ENCODE measurements at places on chromosomes 6 and 20.

- DNase-seq: no peak
These were observed 23.5 kb downstream of the METTL24 start for GRCh38 chr6:110334423-110335180.

DNA sequence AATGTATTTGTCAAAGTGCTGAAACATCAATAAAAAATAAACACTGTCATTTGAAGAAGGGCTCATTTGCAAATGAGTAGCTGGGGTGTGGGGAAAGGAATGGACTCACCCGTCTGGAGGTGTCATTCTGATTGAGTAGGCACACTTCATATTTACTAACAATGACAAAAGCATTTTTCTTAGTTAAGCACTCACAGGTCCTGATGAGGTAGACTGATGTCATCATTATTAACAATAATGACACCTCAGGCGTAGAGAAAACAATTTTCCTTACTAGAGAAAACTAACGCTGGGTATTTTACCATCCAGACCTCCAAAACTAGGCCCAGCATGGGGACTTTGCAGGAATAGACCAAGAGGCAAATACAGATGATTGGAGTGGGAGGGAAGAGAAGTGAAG is 76.0 kb downstream of the UNC5CL start:
- no peak for DNase-seq

DNA sequence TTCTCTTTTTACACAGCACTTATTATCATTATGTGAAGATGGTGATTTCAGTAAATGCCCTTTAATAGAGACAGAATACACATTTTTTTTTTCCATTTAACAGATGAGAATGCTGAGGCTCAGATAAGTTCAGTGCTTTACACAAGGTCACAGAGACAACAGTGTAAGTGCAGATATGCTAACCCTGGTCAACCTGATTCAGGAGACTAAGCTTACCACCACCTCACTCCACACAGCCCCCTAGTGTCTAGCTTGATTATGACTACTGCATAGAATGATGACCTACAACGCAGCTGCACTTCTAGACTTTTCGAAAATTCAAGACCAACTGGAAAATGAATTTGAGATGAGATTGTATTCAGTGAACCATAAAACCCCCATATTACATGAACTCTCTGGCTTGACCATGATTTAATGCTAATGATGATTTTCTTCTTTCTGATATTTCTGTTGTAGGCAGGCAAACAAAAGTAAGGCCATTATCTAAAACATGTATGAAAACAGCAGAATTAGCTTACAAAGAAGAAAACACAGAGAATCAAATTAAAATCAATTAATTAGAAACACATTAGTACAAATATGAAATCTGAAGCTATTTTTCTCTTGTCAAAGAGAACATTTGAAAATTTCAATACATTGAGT is 212.1 kb upstream of the PHACTR1 start:
- DNase-seq: no peak

- DNase-seq: no peak
These were observed 30.8 kb upstream of the FILIP1 start for GRCh38 chr6:75524322-75524972.

DNA sequence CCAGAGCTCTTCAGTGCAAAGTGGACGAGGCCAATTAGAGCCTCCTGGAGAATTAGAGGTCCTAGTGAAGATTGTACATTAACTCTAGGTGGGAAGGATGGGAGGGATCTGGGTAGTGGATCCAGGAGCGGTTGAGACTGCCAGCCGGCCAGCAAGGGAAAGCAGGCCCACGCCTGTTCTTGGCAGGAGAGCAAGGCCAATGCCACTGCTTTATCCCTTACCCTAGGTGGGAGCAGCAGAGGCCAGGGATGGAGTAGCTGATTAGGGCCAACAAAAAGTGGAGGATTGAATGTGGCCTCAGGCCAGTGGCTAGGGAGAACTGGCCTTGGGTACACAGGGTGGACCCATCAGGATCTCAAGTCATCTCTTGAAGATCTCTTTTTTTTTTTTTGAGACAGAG is 3.7 kb downstream of the ITPR3 start:
- no peak for DNase-seq

Data from activated CD8-positive, alpha-beta memory T cell treated with anti-CD3 and anti-CD28 coated beads for 1 hour (primary cell).